ENCODE measurements at places on chromosomes 1 and 21.

DNA sequence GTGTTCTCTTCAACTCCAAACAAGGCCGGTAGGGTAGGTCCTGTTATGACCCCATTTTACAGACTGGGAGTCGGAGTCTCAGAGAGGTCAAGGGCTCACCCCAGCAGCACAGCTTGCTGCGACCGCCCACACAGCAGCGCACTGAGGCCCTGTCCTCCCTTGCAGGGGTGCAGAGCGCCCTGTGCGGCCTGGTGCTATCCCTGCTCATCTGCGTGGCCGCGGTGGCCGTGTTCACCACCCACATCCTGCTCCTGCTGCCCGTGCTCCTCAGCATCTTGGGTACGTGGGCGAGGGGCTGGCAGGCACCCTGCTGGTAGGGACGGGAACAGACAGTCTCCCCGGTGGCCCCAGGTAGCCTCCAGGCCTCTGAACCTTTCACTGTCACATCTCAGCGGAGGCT is 55.9 kb downstream of the DISP3 start:
- DNase-seq: no peak

- no peak for DNase-seq
Observed at GRCh38 chr1:181655756-181656155, 172.4 kb downstream of the CACNA1E start.

DNA sequence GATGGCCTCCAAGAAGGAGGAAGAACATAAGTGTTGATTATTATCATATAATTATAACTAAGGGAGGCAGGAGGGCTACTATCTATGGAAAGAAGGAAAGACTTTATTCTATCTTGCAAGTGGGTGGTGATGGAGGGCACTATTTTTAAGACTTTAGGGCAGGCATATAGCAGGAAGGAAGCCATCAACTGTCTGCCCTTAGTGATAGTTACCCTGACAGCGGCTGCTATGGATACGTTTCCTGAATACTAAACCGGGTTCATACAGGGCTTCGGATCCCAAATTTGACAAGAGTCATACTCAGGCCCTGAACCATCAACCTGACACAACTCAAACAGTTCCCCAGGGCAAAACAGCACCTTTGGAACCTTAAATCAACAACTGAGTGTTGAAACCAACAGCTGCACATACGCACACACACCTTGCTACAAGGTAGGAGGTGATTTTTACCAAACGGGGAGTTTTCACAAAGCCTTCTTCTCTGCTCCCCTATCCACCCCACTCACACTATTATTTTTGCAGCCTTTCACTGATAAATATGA is 397.2 kb downstream of the OMA1 start:
- no peak for DNase-seq

GRCh38 chr1:203629507-203630082 is 3.0 kb downstream of the ATP2B4 start:
- DNase-seq: peak; percentile 38

GRCh38 chr1:35561297-35561971 is 3.8 kb downstream of the NCDN start:
- no peak for DNase-seq

DNA sequence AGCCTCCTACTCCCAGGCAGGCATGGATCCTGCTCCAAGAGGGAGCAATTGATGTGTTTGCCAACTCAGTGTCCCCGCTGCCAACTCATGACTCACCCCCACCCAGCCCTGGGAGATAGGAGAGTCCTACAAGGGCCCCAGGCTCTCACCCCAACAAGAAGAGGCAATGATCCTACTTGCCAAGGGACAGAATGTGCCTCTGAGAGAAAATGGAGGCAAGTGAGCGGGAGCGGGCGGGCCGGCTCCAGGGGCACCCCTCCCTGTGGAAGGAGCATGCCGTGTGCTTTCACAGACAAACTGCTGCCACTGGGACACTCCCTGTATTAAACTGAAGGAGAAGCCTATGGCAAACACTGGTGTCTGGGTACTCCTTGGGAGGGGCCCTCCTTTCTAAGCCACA is 16.7 kb downstream of the PKP1 start:
- DNase-seq: no peak

DNA sequence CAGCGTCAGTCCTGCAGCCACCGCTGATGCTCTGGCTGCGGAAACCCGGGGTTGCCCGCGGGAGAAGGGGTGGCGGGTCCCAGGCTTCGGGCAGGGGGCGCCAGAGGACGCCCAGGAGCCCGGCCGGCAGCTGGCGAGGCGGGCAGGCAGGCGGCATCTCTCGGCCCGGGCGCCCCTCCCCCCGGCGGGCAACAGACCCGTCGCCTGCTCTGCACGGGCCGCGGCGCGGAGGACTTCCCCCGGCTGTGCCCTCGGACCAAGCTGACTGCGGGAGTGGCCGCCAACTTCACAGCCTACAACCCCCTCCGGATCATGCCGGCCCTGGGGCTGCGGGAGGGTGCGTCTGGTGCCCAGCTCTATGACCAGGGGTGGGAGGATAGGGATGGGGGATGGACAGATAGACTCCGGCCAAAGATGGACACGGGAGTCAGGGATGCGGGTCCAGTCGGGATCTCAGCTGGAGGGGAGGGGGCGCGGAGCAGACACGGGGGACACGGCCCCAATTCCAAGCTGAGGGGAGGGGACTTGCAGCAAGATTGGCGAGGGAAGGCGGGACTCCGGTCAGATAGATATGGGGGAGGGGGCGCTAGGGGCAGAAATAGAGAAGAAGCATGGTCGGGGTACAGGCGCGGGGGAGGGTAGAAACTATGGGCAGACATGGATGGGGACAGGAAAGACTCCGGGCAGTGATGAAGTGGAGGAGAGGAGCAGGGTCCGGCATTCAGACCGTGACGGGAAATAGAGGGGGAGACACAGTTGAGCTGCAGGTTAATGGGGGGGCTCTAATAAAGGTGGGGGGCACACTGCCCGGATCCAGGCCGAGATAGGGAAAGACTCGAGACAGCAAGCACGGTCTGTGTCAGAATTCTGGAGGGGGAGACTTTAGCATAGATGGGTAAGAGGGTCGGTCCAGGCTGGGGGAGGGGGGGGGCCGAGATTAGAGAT is 1.1 kb downstream of the ADGRB2 start:
- peak; percentile 49 for DNase-seq

DNA sequence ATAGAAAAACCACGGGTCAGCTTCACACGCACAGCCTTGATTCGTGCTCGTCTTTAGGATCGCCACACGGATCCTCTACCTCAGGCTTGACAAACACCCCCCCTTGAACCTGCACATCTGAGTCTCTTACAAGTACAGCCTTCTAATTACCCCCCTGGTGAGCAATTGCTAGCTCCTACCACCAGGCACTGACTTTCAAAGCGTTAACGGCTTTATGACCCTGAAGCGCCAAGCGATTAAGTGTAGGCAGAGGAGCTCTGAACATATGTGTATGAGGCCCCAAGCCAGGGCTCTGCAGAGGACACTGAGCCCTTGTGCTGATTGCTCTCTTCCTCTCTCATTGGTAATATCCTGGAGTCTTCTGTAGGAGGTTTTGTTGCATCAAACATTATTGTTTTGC is 55.7 kb upstream of the EPHA8 start:
- no peak for DNase-seq

GRCh38 chr1:225766967-225767633 is 10.5 kb upstream of the SRP9 start:
- no peak for DNase-seq

DNA sequence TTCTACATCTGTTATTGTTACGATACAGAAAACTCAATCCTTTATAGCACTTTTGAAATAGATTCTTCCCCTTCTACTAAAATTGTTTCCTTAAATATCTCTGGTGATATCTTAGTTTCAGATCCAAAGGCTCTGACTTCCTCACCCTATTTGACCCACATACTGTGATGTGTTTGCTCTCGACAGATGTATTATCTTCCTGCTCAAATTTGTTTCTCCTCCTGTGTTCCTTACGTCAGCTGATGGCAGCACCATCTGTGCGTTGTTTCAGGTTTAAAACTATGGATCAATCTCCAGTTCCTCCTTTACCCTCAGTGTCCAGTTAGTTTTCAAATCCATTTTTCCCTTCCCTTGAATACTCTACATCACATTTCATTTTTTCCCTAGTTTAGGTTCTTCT is 274.4 kb downstream of the RYR2 start:
- no peak for DNase-seq

- DNase-seq: no peak
Observed at GRCh38 chr21:15037900-15038293, 26.9 kb downstream of the NRIP1 start.

DNA sequence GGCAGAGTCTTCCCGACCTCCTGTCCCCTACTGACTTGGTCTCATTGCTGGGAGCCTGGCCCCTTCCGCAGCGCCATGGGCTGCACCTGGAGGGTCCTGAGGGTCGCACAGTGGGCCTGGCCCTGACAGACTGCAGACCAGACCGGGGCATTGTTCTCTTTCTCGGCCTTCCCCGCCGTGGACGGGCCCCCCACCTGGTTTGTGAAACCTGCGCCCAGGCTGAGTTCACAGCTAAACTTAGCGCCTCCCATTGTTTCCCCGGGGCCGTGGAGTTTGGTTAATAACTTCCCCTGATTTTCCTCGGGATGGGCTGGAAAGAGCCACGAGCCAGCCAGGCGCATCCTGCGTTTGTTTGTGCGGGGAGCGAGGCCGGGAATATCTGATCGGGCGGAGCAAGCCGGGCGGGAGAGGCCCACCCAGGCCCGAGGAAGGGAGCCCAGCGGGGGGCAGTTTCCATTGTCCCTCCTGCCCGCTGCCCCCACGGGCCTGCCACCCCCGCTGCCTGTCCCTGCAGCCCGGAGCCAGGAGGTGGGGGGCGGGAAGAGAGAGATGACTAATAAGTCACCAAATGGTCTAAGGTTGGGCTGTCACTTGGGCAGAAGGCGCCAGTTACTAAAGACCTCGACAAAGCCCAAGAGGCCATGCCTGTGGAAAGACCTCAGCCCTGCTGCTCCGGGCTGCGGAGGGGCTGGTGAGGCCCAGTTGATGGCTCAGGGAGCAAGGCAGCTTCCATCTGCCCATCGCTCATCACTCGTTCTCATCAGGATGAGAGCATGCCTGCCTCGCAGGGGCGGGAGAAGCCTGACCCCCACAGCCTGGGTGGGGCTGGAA is 39.0 kb upstream of the ARHGEF16 start:
- DNase-seq: no peak

DNA sequence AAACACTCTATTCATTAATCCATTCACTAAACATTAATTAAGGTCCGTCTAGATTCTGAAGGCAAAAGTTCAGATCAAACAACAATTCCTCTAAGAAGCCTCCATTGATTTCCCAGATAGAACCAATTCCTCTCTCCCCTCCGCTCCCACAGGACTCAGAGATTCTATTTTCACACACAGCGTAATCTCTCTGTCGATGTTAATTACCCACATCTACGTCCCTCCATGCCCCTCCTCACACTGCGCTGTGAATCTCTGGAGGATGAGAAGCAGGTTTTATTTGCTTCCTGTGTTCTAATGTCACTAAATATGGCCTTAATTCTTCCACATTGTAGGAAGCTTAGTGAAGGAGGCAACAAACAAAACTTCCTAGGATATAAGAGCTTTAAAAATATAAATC is 306.7 kb downstream of the DSCAM start:
- no peak for DNase-seq

- no peak for DNase-seq
Observed at GRCh38 chr1:236361909-236362590, 32.0 kb upstream of the EDARADD start.

- DNase-seq: no peak
Observed at GRCh38 chr21:41349619-41350390, 12.0 kb upstream of the MX2 start.

DNA sequence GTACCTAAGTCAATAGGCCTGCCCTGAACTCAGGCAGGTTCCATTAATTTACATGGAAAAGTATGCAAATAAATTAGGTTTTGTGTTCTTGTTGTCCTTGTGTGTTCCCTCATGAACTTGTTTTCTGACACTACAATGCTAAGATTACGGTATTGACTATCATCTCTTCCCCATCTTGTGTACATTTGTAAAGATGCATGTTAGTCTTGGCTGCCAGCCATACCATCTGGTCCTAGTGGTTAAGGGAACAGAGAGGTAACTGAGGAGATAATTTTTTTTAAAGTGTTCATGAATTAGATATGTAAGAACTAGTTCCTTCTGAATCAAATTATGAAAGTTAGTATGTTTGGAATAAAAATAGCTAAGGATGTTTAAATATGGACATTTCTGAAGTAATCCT is 167.6 kb upstream of the ADAMTS5 start:
- no peak for DNase-seq

GRCh38 chr1:175197531-175197930 is 5.0 kb upstream of the KIAA0040 start:
- no peak for DNase-seq

Measured in stimulated activated CD4-positive, alpha-beta T cell treated with anti-CD3 and anti-CD28 coated beads, Interleukin-15, amount 100 ng/mL, for 1 hour (primary cell).